Aorta (tissue), 5 donors: ENCODE measurements at places on chromosomes 4 and X. TPM values are rescaled to one million over a fixed set of nuclear protein-coding genes. Genes with fewer than 3 reads are reported as not detected.

Gene PAK3
- total RNA-seq = 14.7 TPM

Gene SPANXA1
- total RNA-seq = not detected

Gene TGIF2LX
- total RNA-seq = not detected

Gene CSAG1
- total RNA-seq = not detected

Gene HSFX1
- 2.2 TPM for total RNA-seq

Gene HEPH
- 58.2 TPM for total RNA-seq

Gene GSX2
- not detected for total RNA-seq

GRCh38 chrX:118807151-118808017, 16.2 kb upstream of the ZCCHC12 start:
- DNase-seq = peak; percentile 53

DNA sequence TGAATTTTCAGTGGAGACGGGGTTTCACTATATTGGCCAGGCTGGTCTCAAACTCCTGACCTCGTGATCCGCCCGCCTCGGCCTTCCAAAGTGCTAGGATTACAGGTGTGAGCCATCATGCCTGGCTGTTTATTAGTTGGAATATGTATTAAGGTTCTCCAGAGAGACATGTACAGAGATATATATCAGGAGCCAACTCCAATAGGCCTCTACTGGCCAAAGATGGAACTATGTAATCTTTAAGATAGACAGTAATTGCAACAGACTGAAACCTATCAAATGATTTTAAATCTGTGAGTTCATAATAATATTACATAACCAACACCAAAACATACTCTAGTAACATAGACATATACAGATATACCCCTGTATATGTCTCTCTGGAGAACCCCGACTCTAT, 5.8 kb upstream of the DMP1 start:
- DNase-seq = no peak

GRCh38 chr4:27178061-27178460, 317.4 kb downstream of the STIM2 start:
- DNase-seq = no peak

DNA sequence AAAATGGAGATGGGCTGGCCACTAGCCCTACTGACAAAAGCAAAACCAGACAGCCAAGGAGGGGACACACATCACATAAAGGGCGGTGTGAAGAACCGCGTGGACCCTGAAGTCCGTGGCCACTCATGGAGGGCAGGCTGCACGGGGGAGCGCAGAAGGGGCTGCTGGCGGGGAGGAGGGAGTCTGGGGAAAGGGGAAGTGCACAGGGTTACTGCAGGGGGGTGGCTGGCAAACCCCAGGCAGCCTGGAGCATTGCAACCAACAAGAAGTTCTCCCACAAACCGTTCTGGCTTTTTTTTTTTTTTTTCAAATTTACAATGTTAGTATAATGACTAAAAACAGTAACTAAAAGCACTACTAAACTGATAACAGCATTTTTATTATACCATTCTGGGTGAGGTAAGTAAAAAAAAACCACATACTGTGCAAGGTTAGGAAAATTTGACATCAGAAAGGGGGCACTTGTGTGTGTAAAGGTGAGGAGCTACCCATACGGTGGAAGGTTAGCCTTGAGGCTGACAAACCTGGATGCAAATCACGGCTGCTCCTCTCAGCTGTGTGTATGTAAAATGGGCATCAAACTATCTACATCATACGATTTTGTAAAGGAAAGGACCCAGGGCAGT, 87.1 kb downstream of the TSPAN5 start:
- no peak for DNase-seq

- no peak for DNase-seq
These were observed 56.7 kb downstream of the STOX2 start for GRCh38 chr4:183961795-183962194.

DNA sequence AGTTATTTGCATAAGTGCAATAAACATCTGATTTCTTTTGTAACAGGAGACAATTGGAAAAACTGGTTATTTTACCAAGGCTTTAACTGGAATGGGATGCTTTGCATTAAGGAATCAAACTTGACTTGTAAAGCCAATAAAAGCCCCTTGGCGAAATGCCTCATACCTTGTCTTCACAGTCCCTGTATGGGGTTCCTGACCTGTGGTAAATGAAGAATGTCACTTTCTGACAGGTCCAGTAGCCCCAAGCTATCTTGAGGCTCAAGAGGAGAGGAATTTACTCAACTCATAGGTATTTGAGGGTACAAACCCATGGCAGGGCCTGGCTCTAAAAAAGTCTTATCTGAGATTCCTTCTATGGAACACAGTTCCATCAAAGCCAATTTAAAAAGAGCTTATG, 78.0 kb downstream of the ACOX3 start:
- DNase-seq = no peak

DNA sequence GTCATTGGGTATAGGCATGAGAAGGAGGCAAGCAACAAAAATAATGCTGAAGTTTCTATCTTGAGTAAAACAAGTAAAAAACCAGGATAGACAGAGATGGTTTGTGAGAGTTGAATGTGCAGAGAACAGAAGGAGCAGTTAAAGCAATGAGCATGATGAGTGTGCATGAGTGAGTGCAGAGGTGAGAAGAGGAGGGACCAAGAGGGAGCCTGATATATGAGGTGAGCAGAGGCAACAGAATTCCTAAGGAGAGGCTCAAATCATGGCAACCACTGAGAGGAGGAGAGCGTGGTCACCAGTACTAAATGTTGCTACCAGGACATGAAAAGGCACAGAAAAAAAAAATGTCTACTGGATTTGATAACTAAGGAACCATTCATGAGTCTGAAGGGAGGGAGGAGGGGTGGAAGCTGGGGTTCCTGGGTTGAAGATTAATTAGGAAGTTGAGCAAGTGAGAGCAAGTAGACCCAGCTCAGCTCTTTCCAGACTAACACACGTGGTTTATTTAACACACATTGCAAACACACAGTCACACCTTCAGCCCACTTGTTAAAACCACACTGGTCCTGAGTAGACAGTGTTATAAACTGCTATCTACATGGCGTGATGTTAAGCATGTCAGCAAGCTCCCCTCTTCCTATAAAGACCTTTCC, 69.0 kb upstream of the IQCM start:
- no peak for DNase-seq

DNA sequence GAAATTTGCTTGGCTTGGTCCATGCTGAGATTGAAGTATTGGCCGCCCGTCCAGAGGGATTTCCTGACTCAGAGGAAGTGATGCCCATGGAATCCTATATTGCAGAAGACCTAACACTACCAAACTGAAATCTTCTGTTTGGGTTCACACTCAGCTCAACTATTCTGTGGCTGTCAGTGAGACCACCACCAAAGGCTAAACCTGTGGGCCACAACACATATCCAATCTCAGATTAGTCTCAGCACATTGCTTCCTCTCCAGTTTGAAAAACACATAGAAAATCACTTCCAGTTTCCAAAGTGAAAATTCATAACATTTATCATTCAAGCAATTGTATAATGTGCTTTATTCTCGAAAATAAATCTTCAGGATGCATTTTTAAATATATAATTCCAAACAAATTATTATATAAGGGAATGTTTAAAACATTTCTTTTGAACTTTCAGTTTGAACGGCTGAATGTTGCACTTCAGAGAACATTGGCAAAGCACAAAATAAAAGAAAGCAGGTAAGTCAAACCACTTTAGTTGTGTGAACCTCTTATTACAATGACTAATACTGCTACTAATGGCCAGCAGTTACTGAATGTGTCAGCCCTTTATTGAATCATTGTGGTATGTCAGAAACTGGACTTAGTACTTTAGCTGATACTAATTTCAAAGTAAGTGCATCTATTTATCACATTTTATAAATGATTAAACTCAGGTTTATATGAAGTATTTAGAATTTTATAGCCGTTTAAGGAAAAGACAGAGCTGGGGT, 37.0 kb downstream of the GUCY1A1 start:
- no peak for DNase-seq

GRCh38 chr4:112854420-112854819, 195.0 kb upstream of the ANK2 start:
- DNase-seq = no peak

- DNase-seq = no peak
These were observed 1999.1 kb upstream of the ADGRL3 start for GRCh38 chr4:59200992-59201391.
